CD4-positive, CD25-positive, alpha-beta regulatory T cell (primary cell): ENCODE measurements at places on chromosomes 13 and 19. TPM values are rescaled to one million over a fixed set of nuclear protein-coding genes. Genes with fewer than 3 reads are reported as not detected.

TMEM145 gene
- not detected for total RNA-seq

PDCD5 gene
- total RNA-seq = 35.3 TPM

DNA sequence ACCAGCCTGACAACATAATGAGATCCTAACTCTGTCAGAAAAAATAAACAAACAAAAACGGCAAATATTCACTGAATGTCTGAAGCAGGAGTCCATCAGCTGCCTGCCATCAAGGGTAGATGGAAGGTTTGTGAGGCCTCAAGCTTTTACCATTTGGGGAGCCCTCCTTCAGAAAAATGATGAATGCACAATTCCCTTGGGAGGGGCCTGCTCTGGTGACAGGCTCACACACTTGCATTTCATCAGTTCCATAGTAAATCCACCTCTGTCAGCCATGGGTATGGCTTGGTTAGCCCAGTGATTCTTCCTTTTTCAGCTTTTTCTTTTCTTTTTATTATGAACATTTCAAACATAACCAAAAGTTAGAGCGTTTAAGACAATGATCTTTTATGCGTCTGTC, 26.3 kb upstream of the KATNAL1 start:
- no peak for DNase-seq
- H3K4me1 ChIP-seq = no peaks in the 10 kb centered on the region
- H3K36me3 ChIP-seq = no peaks in the 10 kb centered on the region

GRCh38 chr19:16067205-16067938, 8.9 kb upstream of the TPM4 start:
- no peaks in the 10 kb centered on the region for H3K27me3 ChIP-seq
- H3K4me1 ChIP-seq = peaks cover 32% of the 10 kb centered on the region
- no peaks in the 10 kb centered on the region for H3K36me3 ChIP-seq
- DNase-seq = no peak
- H3K4me3 ChIP-seq = no peak overlapping the region

GRCh38 chr19:11887611-11888531, at the start of gene ZNF69:
Gene ZNF69, plus strand, starts transcription at chr19:11887782. Its CDS starts 142 bp downstream, at chr19:11887924.
- H3K4me3 ChIP-seq = peak within 1 kb of the TSS; percentile 76
- H3K27ac ChIP-seq = peak within 1 kb of the TSS; percentile 19
- H3K36me3 ChIP-seq = no peaks in the 10 kb centered on the region
- no peaks in the 10 kb centered on the region for H3K27me3 ChIP-seq
- peak; percentile 68 for DNase-seq

DNA sequence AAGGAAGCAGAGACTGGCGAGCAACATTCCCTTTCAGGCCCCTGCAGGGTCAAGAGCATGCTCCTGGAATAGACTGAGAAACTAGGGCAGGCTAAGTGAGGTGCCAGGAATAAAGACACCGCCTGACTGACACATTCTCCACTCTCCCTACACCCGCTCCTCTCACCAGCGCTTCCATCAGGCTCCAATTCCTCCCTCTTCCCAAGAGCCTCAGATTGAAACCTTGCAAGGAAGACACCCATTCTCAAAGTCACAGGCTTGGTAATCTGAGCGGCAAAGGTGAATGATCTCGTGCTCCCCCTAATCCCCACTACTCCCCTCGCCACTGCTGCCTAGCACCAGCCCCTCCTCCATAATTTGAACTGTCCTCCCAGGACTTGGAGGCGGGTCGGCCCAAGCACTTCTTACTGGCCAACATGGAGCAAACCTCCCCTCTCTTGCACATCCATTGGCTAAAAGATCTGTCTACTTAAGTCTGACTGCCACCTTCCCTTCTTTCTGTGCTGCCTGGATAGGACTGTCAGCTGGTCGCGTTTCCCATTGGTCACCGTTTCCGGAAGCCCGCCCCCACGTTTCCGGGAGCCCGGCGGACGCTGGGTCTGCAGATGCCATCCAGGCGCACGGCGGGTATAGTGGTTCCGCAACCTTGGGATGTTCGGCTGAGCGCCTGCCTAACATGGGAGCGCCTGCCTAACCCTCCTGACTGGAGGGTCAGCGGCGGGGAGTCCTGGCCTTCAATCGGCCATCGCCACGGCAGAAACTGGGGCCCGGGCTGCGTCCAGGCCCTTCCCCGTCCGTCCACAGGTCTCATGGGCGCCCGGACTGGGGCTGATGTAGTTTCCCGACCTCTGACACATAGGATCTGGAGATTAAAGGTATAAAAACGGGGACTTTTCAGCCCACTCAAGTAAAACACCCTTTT, 33.6 kb downstream of the ZNF383 start:
- no peaks in the 10 kb centered on the region for H3K36me3 ChIP-seq
- H3K27me3 ChIP-seq = no peaks in the 10 kb centered on the region
- DNase-seq = peak; percentile 54

GRCh38 chr19:5037936-5038335, 69.0 kb downstream of the KDM4B start:
- peaks cover 12% of the 10 kb centered on the region for H3K36me3 ChIP-seq
- no peaks in the 10 kb centered on the region for H3K27me3 ChIP-seq
- H3K4me1 ChIP-seq = no peaks in the 10 kb centered on the region
- no peak overlapping the region for H3K4me3 ChIP-seq
- no peak for DNase-seq
- H3K27ac ChIP-seq = no peak overlapping the region

DNA sequence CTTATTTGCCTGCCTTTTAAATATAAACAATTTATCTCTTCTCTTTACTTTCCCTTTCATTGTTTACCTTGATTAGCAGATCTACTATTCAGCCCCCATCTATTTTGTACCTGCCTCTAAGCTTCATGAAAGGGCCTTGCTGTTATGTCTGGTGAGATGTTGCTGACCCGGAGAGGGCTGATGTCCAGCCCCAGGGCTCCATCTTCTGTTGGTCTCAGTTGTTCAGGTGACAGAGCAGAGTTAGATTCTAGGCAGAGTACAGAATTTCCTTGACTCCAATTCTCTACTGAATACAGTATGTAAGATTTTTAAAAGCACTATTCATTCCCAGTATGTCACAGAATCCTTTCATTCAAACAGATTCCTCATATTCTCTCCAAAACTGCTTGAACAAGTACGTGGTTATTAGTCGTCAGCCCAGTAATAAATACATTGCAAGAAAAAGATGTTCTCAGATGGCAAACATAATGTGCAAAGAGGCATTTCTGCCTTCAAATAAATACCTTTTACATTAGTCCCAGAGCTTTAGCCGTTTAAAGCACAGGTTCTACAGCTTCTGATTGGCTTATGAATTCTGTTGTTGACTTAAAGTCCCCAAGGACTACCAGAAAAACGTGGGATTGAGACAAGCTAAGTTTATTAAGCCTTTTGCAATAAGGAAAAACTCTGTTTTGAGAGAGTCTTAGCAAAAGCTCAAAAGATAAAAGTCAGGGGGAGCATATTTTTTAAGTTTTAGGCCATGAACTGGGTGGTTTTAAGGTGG, 159.1 kb downstream of the GPC5 start:
- H3K27ac ChIP-seq = no peak overlapping the region
- H3K4me3 ChIP-seq = no peak overlapping the region
- no peaks in the 10 kb centered on the region for H3K36me3 ChIP-seq
- no peak for DNase-seq
- H3K27me3 ChIP-seq = no peaks in the 10 kb centered on the region
- no peaks in the 10 kb centered on the region for H3K4me1 ChIP-seq

GRCh38 chr13:50122455-50122854, 107.2 kb downstream of the KCNRG start:
- H3K4me1 ChIP-seq = peaks cover 49% of the 10 kb centered on the region
- no peak for DNase-seq
- peaks cover 8% of the 10 kb centered on the region for H3K36me3 ChIP-seq
- peak overlapping the region; percentile 99 for H3K27ac ChIP-seq
- H3K4me3 ChIP-seq = peak overlapping the region; percentile 92

DNA sequence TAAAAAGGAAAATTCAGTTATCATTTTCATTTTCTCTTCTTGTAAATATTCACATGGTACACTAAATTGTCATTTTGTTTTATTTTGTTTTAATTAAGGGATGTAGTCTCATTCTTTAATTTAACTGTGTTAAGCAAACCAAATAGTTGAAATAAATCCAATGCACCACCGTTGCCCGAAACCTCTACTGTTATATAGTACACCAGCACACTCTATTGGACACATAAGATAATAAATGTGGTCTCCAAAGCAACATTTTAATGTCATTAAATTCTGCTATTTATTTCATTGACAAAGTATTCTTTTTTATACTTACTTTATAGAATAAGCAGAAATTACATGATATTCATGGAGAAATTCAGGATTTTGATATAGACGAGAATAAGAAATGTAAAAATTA, 156.4 kb upstream of the FREM2 start:
- DNase-seq = no peak
- H3K4me3 ChIP-seq = no peak overlapping the region
- no peaks in the 10 kb centered on the region for H3K36me3 ChIP-seq
- H3K4me1 ChIP-seq = no peaks in the 10 kb centered on the region
- no peaks in the 10 kb centered on the region for H3K27me3 ChIP-seq

GRCh38 chr13:101846249-101846648, 393.8 kb downstream of the ITGBL1 start:
- DNase-seq = no peak
- no peaks in the 10 kb centered on the region for H3K4me1 ChIP-seq
- H3K36me3 ChIP-seq = no peaks in the 10 kb centered on the region
- H3K4me3 ChIP-seq = no peak overlapping the region
- H3K27ac ChIP-seq = no peak overlapping the region

- no peaks in the 10 kb centered on the region for H3K36me3 ChIP-seq
- H3K4me1 ChIP-seq = no peaks in the 10 kb centered on the region
- H3K27ac ChIP-seq = no peak overlapping the region
- H3K27me3 ChIP-seq = peaks cover 1% of the 10 kb centered on the region
Observed at GRCh38 chr13:43346427-43346826, 323.0 kb downstream of the DNAJC15 start.

DNA sequence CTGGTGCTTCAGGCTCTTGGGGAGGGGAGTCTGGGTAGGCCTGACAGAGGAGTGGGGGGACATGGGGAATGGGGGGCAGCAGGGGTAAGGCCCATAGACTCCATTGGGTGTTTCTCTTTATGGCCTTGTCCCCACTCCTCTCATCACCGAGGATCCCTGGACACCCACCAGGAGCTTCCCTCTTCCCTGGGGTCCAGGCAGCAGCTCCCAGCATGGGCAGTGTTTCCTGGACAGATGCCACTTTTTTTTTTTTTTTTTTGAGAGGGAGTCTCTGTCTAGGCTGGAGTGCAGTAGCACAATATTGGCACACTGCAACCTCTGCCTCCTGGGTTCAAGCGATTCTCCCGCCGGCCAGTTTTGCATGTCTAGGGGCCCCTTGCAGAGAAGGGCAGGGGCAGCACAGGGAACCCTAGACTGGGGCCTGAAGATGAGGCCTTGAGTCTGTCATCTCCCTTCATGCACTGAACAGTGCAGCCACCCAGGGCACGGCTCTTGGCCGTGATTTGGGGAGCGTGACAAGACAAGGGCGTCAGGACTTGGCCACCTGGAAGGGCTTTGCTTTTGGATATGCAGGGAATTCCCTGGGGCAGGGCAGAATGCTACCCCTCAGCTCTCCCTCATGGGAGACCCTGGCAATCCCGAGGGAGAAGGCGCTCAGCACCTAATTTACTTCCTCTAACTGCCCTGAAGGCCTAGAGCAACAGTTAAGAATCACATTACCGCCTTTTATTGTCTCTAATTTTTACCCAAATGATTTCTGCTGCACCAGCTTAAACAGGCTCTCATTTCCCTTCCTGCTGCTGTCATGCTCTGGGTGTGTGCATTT, 213.9 kb upstream of the ZNF536 start:
- no peaks in the 10 kb centered on the region for H3K36me3 ChIP-seq
- no peaks in the 10 kb centered on the region for H3K4me1 ChIP-seq
- H3K4me3 ChIP-seq = no peak overlapping the region
- H3K27me3 ChIP-seq = no peaks in the 10 kb centered on the region

DNA sequence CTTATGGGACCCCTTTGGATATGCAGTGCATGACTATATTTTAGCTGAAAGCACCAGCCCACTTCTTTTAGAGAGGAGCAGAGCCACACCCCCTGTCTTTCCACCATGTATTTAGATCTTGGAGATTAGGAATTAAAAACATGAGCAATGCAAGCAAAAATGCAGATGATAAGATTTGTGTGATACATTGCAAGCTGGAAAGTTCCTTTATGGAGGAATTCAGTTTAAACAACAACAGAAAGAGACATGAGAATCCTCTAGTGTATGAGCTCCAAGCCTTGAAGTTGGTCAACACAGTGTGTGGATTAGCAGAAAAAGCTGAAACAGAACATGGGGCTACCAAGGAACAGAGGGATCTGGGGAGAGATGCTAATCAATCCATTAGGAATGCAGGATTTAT, 529.8 kb upstream of the NBEA start:
- no peaks in the 10 kb centered on the region for H3K4me1 ChIP-seq
- DNase-seq = no peak
- H3K36me3 ChIP-seq = no peaks in the 10 kb centered on the region
- no peak overlapping the region for H3K4me3 ChIP-seq

DNA sequence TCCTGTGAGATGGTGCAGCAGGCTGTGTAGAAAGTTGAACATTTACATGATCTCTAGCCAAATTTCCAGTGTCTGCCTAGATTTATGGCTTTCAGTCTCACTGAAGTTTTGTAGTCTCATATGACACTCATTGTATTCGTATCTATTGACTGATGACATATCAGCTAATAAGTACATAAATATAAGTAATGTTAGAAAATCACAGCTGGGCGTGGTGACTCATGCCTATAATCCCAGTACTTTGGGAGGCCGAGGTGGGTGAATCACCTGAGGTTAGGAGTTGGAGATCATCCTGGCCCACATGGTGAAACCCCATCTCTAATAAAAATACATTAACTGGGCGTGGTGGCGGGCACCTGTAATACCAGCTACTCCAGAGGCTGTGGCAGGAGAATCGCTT, 54.7 kb upstream of the HTR2A start:
- H3K4me3 ChIP-seq = no peak overlapping the region
- no peaks in the 10 kb centered on the region for H3K4me1 ChIP-seq
- no peaks in the 10 kb centered on the region for H3K36me3 ChIP-seq

DNA sequence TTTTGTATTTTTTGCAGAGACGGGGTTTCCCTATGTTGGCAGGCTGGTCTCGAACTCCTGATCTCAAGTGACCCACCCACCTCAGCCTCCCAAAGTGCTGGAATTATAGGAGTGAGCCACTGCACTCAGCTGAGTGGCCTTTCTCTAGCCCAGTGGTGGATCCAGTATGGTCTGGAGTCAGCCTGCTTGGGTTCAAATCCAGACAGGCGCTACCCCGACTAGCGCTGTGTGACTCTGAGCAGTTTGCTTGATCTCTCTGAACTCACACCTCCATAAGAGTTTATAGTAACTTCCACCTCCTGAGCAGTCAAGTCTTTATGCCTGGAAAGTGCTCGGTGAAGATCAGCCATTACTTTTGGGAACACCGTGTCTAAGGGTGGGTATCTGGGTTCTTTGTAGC, 10.4 kb downstream of the S1PR2 start:
- no peak for DNase-seq
- peaks cover 4% of the 10 kb centered on the region for H3K4me1 ChIP-seq
- H3K4me3 ChIP-seq = no peak overlapping the region

DNA sequence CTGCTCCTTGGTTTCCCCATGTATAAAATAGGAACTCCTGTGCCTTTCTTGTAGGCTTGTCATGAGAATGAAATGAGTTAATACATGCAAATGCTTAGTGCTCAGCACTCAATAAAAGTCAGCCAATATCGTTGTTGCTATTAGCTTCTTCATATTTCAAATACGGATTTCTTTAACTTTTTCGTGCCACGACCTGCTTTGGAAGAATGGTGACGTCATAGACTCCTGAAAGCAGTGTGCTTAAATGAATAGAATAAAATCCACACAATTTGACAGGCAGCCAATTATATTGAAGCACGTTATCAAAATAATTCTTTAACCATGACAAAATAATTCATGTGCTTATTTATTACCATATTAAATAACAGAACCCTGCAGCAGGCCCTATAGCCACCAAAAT, 26.6 kb upstream of the CDC16 start:
- no peaks in the 10 kb centered on the region for H3K36me3 ChIP-seq
- H3K27ac ChIP-seq = no peak overlapping the region
- no peaks in the 10 kb centered on the region for H3K27me3 ChIP-seq
- H3K4me1 ChIP-seq = peaks cover 4% of the 10 kb centered on the region

- no peaks in the 10 kb centered on the region for H3K4me1 ChIP-seq
- H3K4me3 ChIP-seq = no peak overlapping the region
- no peaks in the 10 kb centered on the region for H3K36me3 ChIP-seq
- H3K27me3 ChIP-seq = no peaks in the 10 kb centered on the region
- no peak overlapping the region for H3K27ac ChIP-seq
Observed at GRCh38 chr13:73224703-73225102, 165.9 kb downstream of the KLF5 start.
